ENCODE measurements at places on chromosomes 12 and 14.

DNA sequence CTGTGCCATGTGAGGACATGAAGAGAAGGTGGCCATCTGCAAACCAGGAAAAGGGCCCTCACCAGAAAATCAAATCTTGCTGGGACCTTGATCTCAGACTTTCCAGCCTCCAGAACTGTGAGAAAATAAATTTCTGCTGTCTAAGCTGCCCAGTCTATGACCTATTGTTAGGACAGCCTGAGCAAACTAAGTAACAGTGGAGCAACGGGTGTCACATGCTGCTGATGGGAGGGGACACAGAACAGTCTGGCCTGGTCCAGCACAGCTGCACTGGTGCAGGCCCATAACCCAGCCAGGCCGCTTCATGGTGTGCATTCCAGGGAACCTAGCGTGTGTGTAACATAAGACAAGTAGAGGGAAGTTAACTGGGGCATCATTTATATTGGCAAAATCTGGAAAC lies 42.1 kb downstream of the GRIP1 start:
- no peak for DNase-seq

DNA sequence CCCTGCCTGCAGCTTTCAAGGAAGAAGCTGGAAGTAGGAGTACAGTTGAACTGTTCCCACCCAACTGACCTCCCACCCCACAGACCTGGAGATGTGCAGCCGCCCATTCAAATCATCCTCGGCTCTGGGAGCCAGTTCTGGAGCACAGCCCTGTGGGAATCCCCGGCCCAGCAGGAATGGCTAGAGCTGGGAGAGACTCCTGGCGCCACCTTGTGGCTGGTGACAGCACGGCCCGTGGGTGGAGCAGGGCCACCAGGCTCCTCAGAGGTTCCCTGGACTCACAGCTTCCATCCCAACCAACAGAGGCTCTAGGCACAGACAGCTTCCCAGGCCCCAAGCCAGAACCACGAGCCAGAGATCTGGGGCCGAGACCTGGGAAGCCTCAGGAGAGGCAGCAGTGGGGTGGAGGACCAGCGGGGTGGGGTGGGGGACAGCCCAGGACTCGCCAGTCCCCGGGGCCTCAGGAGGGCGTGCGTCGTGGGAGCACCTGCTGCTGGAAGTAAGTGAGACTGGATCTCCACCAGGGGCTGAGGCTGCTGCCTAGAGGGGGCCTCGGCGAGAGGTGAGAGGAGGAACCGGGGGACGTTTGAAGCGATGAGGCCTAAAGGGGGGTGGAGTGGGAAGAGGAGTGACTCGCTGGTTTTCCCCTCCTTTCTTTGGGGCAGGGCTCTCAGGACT lies 43.4 kb downstream of the RNF34 start:
- peak; percentile 21 for DNase-seq

DNA sequence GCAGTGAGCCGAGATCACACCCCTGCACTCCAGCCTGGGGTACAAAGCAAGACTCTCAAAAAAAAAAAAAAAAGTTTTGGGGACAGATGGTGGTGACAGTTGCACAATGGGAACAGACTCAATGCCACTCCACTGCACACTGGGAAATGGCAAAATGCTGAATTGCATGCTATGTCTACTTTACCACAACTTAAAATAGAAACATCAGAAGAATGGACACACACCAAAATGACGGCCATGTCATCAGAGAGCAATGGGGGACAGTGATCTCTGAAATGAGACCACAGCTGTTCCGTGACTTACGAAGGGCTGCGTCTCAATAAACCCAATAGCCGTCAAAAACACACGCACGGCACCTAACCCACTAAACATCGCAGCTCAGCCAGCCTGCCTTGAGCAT lies 13.7 kb downstream of the DDX54 start:
- DNase-seq = no peak

DNA sequence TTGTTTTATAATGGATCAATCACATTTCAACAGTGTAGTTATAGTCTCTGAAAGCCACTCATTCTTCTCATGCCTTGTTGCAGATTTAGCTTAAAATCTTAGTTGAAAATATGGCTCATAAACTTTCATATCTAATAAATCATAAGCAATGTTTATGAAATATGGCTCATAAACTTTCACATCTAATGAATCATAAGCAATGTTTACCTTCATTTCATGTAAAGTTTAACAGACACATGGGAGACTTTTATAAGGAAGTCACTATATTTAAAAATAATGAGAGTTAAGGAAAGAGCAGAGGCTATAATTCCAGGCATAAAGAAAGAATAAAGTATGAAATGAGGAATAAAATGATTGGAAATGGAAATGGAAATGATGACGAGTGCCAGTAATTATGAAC lies 1042.1 kb downstream of the FSCB start:
- DNase-seq = no peak

DNA sequence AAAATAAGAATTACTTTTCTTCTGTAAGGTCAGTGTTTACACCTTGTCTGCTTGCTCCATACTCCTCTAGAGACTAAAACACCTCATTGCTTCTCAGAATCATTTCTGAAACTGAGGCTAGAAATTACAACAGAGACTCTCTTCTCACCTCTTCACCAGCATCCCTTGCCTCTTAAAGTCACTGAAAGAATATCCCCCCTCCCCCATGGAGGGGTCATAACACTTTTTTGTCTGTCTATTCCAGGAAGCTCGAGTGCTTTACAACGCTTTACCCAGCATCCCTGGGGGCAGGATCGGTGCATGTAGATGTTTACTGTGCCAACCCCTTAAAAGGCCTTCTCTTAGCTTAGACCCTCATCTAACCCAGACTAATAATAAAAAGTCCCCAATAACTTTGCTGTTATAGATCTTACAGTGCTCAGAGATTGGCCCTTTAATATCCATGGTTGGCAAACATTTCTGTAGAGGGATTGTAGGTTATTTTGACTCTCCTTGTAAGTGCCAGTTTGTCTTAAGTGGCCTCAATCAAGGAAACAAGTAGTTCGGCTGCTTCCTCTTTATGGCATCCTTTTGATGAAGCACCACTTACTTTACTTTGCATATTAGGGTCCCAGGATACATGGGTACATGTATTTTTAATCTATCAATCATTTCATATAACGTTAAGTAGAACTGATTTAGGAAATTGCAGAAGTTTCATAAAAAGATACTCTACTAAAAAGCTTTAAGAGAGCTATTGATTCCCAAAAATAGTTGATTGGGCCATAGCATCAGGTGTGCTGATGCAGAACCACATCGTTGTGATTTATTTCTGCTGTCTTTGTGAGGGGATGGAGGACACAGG lies 29.3 kb downstream of the PRKCH start:
- DNase-seq = no peak

DNA sequence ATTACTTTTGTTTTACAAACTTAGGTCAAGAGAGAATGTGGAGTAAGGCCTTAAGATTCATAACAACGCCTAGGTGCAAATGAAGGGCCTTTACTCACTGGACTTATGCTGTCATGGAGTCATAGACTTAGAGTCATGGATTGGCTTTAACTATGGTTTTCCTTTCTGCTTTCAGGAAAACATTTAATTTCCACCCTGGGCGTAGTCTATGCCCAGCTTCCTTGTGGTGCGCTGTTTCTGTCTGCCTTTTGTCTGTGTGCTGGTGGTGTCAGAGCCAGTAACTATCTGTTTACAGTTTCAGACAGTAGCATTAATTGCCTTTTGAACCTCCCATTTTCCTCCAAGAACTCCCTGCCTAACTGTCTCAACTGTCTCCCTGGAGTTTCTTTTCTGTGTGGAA lies 31.8 kb upstream of the COX6A1 start:
- no peak for DNase-seq

- DNase-seq = no peak
Measured at GRCh38 chr12:124267205-124267778, 27.6 kb upstream of the RFLNA start.

DNA sequence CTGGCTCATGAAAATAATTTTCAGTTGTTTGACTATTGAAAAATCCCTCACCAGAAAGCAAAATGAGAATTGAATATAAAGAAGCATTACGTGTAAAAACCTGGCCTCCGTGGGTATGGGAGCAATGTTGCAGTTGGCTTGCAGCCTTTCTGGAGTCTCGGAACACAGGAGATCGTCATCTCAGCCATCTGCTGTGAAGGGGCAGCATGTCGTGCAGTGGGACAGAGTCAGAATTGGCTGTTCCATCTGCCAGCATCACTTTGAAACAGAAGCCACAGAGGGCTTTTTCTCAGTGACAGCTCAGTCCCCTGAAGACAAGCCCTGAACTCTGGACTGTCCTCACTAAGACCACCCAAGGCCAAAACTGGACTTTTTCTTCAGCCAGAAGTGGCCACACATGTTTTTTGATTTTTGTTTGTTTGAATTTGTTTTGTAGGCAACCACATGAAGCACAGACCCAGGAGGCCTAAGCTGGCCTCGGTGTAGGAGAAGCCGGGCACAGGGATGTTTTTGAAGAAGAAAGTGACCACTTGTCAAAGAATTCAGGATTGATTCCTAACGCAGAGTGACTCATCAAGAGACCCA lies 170.8 kb upstream of the DYRK2 start:
- DNase-seq = no peak

Data from stimulated activated CD8-positive, alpha-beta memory T cell treated with anti-CD3 and anti-CD28 coated beads, Interleukin-7, amount 100 ng/mL, for 48 hours (primary cell).